ENCODE measurements at places on chromosomes 7 and 10.

GRCh38 chr7:28955718-28956607, 2.2 kb downstream of the TRIL start:
- DNase-seq, result no peak

- no peak for DNase-seq
These were observed 443.2 kb upstream of the FOXK1 start for GRCh38 chr7:4238861-4239260.

GRCh38 chr7:116780521-116780920, 81.9 kb upstream of the CAPZA2 start:
- DNase-seq, result no peak

DNA sequence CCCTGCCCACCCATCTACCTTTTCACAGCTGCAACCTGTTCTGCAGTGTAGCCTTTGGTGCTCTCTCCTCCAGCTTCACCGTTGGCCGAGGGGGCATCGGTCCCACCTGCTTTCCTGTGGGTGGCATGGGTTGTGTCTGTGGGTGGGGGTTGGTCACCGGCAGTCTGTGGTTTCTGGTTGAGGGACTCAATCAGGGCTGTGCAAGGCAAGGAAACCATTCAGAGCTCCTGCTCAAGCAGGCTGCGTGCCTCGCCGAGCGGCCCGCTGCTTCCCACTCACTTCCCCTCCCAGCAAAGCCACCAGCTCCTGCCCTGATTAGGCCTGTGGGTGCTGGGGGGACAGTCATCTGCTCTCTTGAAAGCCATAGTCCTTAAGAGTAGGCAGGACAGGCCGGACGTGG, 9.8 kb downstream of the DNAJB12 start:
- DNase-seq, result no peak

GRCh38 chr10:24973163-24973562, 20.8 kb upstream of the PRTFDC1 start:
- no peak for DNase-seq

DNA sequence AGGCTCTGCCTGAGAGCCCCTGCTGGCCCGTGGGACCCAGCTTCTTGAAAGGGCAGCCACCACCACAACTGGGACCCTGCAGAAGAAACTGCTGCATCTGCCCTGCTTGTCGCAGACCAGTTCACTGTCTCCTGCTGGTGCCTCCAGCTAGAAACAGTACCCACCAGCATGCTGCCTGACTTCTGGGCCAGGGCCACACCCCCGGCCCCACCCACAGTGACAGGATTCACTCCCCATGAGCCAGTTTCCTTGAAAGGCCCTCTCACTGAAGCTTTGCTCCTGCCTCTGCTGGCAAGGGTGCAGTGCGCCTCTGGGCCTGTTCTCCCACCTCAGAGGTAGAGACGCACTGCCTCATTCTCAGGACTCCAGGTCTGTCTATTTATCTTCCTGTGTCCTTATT, 32.4 kb downstream of the ANXA11 start:
- no peak for DNase-seq

DNA sequence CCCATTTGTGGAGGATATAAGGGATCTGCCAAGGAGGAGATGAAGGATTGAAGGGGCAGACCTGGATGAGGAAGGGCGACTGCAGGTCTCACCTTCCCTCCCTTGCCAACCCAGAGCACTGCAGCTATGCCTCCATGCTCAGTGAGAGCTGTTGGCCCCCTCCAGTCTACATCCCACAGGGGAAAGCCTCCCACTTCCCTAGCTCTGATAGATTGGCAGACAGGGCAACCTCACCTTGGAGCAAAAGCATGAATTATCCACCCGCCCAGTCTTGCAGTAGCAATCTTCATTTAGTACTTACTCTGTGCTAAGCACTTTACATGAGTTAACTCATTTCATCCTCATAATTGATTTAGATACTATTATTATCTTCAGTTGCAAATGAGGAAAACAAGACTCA, 70.4 kb upstream of the SMNDC1 start:
- no peak for DNase-seq

DNA sequence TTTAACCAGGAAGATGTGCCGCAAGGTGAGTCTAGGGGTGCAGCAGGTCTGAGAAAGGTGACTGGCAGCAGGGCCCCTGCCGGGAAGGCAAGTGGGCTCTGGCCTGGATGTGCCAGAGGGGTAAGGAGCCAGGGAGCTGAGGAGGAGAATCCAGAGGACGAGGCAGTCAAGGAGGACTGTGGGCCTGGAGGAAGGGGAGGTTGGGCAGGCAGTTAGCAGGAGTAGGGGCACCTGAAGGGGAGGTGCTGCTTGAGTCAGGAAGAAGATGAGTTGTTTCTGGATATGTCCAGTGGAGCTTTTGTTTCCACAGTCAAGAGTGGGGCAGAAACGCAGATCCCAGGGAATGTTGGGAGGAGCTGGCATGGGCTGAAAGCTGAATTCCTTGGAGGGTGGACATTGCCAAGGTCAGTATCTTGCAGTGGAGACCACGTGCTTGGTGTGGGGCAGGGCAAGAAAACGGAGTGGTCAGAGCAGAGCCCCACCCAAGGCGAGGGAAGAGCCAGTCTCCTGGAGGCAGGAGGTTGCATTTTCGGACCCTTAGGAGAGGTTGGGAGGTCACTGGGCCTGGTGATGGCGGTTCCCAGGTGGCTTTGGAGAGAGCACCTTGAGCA, 34.0 kb downstream of the MINDY4 start:
- DNase-seq, result no peak

- no peak for DNase-seq
These were observed 62.2 kb downstream of the NAMPT start for GRCh38 chr7:106222545-106222944.

- DNase-seq, result peak; percentile 11
These were observed 254.9 kb downstream of the PLXNA4 start for GRCh38 chr7:132321387-132321786.

GRCh38 chr7:139294951-139295575, 46.1 kb upstream of the FMC1 start:
- DNase-seq, result no peak

GRCh38 chr7:74252893-74253292, 1.3 kb downstream of the RFC2 start:
- DNase-seq, result no peak

GRCh38 chr7:123485187-123485586, 49.2 kb downstream of the IQUB start:
- DNase-seq, result no peak

DNA sequence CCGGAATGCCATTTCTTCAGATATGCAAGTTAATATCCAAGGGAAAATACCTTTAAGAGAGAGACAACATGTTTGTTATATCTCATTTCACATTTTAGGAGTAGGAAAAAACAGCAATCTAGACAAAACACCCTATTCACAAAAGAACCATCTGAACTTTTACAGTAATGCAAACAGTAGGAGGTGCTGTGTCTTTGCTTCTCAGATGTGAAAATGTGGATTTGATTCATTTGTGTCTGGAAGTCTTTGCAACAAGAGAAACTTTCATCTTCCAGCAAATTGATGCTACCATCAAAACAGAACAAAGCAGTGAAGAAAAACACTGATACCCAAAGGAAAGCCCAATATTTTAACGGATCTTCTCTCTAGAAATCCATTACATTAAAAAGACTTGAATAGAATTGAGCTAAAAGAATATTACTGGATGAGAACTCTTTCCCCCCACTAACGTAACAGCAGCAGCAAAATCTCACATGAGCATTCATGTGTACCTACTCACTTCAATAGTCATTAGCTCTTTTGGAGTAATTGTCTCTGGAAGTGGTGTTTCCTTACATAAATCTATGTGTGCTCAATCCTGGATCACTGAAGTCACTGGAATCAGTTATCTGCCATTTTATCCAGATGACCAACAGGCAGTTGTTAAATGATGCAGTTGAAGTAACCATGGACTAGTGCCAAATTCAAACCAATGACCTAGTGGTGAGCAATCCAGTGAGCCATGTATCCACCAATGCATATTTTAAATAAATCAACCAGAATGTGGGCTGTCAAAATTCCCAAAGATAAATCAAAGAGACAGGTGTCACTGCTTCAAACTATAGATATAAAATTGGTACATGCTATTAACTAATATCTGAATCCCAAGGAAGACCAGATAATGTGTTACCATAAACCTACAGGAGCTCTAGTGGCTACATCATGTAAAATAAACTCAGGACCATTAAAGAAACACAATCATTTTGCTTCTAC, 1.8 kb downstream of the SEMA3C start:
- peak; percentile 49 for DNase-seq

GRCh38 chr10:48633381-48634197, 28.7 kb upstream of the ARHGAP22 start:
- DNase-seq, result no peak

GRCh38 chr10:46548498-46549090, 7.9 kb downstream of the GPRIN2 start:
- DNase-seq, result no peak

DNA sequence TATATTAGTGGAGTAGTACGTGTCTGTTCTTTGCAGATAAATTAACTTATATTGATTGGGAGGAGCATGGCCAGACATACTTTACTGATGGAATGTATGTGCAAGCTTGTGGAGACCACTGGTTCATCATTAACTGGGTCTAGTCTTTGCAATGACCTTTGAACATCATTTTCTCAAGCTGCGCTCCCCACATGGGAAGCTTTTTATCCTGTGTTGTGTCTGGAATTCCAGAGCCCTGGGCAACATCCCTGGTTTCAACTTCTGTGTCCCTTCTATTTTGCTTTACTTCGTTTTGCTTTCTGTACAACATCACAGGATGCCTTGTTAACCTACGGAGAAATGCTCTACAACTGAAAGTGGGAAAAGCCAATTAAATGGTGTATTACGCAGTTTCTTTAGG, 38.3 kb downstream of the MACROH2A2 start:
- no peak for DNase-seq

DNA sequence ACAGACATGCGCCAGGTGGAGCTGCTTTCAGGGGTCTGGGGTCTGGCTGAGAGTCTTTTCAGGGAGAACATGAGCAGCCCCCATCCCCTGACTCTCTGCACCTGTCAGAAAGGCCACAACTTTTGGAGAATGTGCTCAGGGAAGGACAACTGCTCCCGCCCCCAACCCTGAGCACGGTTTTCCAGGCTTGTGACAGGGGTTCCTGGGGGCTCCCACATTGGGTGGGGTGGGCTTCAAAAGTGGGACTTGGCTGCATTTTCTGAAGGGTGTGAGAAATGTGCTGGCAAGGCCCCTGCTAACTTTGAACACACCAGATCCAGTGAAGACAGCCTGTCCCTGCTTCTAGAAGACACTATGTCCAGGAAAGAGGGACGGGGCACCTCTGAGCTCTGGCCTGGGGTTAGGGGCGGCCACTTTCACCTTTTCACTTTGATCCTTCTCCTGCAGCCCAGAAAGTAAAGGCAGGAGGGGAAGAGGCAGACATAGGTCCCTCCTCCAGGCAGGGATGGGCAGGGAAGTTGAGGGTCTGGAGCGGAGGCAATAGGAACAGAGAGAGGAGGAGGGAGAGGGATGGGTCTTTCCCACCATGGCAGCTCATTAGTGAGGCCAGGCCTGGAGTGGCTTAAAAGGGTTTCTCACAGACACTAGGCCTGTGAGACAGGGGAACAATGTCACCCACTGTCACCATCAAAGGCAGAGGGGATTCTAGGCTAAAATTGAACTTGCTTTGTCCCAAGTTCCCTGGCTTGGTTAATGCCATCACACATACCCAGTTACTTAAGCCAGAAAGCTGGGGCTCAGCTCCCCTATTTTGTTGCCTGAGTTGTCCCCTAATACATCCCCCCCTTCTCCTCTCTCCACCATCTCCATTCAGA, 1.5 kb downstream of the KCP start:
- no peak for DNase-seq

GRCh38 chr7:37635346-37635745, 48.2 kb upstream of the GPR141 start:
- DNase-seq, result no peak

DNA sequence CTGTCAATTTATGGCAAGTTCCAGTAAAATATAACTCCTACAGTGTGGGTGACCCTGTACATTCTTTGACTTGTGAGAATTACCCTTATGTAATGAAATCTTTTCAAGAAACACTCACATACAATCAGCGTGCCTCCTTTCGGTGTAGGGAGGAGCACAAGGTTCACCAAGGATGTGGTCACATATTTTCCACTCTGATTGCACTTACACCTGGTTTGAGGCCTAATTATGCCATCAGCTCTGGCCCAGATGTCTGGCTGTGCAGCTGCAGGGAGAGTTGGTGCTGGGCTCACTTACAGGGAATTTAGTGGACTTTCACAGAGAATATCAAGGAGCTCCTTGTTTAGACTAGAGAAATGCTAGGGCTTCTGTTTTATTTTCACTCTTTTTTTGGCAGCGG, 146.0 kb upstream of the STEAP4 start:
- DNase-seq, result no peak

- DNase-seq, result no peak
These were observed 46.8 kb downstream of the DPYSL4 start for GRCh38 chr10:132233501-132234085.

- no peak for DNase-seq
These were observed 318.0 kb downstream of the BICC1 start for GRCh38 chr10:58830697-58831096.

GRCh38 chr10:42963312-42963711, 113.6 kb upstream of the RET start:
- no peak for DNase-seq

DNA sequence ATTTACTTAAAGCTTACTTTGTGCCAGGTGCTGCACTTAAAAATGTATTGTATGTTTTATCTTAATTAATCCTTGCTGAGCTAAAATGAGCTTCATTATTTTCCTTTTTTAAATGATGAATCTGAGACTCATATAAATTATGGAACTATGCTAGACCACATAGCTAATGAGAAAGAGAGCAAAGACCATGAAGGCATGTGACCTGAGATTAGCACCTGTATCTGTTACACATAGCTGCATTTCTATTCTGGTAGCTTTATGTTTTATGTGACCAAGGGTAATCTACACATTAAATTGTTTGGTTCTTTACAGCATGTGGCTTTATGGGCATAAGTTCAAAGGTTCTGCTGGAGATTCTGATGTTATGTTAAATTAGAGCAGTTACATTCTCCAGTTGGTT, 839.1 kb upstream of the SORCS1 start:
- no peak for DNase-seq

DNA sequence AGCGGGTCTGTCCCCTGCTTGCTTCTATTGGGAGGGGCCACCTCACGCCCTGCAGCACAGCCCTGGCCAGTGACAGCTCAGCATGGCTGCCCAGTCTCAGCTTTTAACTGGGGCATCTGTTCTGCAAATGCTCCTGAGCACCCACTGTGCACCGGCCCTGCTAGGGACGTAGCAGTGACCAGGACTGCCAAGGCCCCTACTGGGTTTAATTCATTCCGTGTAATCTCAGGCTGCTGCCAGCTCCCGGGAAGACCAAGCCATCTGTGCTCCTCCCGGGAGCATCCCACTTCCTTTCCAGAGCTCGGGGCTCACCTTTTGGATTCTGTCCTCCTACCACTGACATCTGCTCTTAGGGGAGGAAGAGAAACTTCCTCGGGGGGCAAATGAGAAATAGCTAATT, 85.2 kb downstream of the ADARB2 start:
- DNase-seq, result no peak

DNA sequence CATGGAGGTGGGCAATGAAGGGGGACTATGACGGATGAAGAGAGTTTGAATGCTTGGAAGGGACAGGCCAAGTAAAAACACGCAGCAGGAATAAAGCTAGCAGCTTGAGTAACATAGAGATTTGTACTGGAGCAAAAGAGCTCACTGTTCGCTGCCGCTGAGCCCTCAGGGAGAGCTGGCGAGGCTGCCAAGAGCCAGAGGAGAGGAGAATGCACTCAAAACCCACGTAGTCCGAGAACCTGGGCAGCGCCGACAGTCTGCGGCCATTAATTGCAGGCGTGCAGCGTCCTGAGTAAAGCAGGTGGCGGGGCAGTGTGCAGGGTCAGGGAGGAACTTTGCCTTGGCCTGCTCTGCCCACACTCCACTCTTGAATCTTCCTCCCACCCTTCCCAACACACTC, 68.2 kb downstream of the SLC37A3 start:
- no peak for DNase-seq

Data from AG08395 (cell line).